ENCODE measurements at places on chromosomes 4 and X. TPM values are rescaled to one million over a fixed set of nuclear protein-coding genes. Genes with fewer than 3 reads are reported as not detected.

- H3K4me1 ChIP-seq = no peaks in the 10 kb centered on the region
- H3K27ac ChIP-seq = no peak overlapping the region
- no peaks in the 10 kb centered on the region for H3K36me3 ChIP-seq
- no peak overlapping the region for H3K4me3 ChIP-seq
Measured at GRCh38 chrX:12711435-12712040, 79.7 kb upstream of the PRPS2 start.

- no peaks in the 10 kb centered on the region for H3K27me3 ChIP-seq
- no peak overlapping the region for H3K27ac ChIP-seq
- H3K36me3 ChIP-seq = peaks cover 8% of the 10 kb centered on the region
- H3K4me3 ChIP-seq = no peak overlapping the region
- DNase-seq = no peak
Measured at GRCh38 chrX:15475021-15475420, 18.1 kb downstream of the PIR start.

DNA sequence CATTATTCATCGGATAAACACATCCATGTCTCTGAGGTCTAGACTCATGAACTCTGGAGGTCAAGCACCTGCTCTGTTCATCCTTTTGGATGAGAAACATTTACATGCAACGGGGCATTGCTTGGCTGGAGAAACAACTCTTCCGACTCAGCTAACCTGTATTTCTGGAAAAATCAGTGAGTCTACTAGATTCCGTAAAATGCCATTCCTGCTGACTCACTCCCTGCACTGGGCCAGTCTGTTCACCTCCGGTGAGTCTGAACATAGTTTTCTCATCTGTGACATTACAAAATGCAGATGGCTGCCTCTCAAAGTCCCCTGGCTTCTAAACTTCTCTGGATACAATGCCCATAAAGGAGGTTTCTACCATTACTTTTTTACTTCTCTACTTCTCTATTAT lies 185.7 kb upstream of the HS3ST1 start:
- no peak overlapping the region for H3K4me3 ChIP-seq
- DNase-seq = peak; percentile 35
- peaks cover 11% of the 10 kb centered on the region for H3K4me1 ChIP-seq
- H3K36me3 ChIP-seq = no peaks in the 10 kb centered on the region
- no peaks in the 10 kb centered on the region for H3K27me3 ChIP-seq
- peak overlapping the region; percentile 12 for H3K27ac ChIP-seq

SFRP2 gene
- 40.0 TPM for total RNA-seq

DNA sequence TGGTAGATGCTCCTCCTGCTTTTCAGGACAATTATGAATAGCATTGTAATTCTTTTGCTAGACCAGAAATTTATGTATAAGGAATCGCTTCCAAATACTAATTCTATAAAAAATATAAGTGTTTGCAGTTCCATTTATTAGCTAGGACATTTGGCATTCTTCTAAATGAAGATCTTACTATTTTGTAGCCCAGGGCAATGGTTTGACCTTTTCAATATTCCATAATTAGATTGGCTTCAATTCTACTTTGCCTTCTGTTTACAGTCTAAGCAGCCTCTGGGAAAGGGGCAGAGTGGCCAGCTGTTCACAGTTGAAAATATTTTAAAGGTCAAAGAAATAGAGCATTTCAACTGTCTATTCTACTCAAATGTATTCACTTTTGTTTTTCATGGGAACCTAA lies 912.1 kb upstream of the GRIA3 start:
- no peaks in the 10 kb centered on the region for H3K4me1 ChIP-seq
- H3K4me3 ChIP-seq = no peak overlapping the region
- DNase-seq = peak; percentile 1
